Keratinocyte (primary cell): ENCODE measurements at places on chromosomes 11 and 22.

GRCh38 chr11:45651841-45652749 lies 13.3 kb downstream of the CHST1 start:
- no peak for DNase-seq

GRCh38 chr11:15967966-15968365 lies 388.4 kb downstream of the SOX6 start:
- peak; percentile 28 for DNase-seq

GRCh38 chr11:108224366-108224765 lies 1.5 kb downstream of the ATM start:
- no peak for DNase-seq

DNA sequence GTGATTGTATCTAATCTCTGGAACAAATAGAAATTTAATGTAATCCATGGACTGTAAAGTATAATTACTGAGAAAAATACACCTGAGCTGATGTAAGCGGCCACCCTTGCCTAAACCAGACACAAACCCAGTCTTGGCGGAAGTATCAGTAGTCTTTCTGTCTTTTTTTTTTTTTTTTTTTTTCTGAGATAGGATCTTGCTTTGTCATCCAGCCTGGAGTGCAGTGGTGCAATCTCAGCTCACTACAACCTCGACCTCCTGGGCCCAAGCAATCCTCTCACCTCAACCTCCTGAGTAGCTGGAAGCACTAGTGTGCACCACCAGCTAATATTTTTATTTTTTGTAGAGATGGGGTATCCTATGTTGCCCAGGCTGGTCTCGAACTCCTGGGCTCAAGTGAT lies 5.5 kb upstream of the CXCR5 start:
- no peak for DNase-seq

DNA sequence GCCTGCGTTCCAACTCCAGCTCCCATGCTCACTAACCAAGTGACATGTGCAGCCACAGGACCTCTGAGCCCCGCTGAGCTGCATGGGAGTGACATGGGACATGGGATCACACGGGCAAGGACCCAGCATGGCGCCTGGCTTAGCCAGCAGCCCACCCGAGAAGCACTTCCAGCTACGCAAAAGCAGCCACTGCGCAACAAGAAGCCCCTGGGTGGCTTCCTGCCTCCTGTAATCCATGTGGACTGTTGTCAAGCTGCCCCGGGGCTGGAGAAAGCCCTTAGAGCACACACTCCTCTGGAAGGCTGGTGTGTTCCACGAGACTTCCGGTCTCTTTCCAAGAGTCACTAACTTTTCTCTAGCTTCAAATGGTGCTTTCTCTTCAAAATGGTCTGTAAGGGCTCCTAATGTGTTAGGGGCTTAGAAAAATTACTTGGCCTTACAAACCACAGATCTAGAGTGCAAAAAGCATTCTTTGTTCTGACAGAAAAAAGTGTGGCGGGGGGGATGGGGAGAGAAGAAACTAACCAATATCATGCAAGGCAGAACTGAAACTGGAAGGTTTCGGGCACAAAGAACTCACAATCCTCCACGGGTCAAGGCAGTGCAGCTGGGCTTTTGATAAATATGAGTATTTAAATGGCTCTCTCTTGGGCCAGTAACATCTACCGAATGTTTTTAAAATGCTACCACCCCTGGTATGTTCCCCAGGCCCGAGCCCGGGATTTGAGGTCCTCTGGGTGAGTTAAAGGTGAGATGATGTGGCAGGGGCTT lies 5.5 kb downstream of the C11orf24 start:
- DNase-seq, result no peak

GRCh38 chr11:25775603-25776002 lies 556.3 kb upstream of the ANO3 start:
- no peak for DNase-seq

DNA sequence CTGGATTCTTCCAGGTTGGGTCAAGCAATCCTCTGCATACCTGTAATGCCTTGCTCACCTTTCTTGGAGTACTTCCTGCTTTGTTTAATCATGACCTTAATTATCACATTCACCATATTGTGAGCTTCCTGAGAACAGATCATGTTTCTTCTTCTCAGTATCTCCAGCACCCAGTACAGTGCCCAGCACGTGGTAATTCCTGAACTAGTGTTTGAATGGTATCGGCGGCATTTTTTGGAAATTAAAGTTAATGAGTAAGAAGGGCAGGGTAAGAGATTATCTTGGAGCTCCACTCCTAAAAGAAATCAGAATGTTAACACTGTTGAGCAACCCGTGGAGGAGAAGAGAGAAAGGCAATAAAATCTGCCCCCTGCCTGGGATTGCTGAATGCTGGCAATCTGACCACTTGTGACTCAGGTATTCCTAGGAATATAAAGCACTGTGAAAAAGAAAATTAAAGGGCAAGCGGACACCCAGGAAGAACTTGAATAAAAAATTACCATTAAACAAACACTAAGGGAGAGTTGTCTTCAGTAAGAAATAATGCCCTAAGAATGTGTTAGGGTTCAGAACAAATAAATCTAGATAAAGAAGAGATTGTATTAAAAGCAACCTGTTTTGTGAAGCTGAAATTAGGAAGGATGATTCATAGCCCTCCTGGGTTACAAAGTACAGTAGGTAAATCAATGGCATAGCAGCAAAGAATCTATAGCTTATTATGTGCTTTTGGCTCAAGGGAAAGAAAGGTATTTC lies 92.9 kb downstream of the PDHX start:
- peak; percentile 86 for DNase-seq

DNA sequence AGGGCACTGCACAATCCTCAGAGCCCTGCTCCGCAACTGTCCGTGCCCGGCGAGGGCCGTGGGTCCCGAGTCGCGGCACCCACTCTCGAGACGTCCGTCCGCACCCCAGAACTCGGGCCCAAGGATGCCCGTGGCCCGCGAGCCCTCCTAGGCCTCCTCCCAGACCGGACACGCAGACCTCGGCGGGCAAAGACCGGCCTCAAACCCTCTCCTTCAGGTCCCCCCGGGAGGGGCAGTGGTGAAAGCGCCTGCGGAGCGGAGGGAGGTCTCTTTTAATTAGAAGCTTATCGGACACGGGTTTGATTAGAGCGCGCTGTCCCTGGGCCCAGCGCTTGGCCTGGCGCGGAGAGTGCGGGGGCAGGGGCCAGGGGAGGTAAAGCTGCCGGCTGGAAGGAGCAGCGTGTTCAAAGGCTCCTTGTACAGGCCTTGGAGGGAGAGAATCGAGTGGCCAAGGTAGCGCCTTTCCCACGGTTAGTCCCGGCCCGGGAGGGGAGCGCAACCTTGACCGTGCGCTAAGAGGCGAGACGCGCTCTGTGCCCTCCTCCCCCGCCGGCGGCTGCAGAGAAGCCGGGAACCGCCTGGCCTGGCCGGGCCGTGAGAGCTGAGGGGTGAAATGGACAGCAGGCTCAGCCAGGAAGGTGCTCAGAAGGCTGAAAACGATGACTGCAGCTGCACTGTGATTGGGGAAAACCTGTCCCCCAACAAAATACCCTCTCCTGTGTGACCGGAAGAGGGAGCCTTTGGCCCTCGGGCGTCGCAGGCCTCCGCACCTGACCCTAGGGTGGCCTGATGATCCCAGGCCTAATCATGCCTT lies 4.6 kb downstream of the WT1 start:
- no peak for DNase-seq

GRCh38 chr22:40212121-40212520 lies 34.4 kb downstream of the TNRC6B start:
- no peak for DNase-seq

DNA sequence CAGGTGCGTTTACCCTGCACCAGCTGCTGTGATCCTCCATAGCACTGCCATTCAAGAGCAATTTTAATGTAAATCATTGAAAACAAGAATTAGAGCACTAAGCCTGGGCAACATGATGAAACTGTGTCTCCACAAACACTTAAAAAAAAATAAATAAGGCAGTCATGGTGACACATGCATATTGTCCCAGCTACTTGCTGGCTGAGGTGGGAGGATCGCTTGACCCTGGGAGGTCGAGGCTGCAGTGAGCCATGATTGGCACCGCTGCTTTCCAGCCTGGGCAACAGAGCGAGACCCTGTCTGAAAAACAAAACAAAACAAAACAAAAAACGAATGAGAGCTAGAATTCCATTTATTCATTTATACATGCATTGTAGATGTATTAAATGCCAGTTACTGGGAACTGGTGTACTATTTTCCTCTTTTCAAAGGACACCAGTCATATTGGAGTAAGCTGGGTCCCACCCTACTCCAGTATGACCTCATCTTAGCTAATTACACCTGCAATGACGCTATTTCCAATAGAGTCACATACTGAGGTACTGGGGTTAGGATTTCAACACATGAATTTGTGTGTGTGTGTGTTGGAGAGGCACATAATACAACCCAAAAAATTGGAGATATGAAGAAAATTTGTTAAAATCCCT lies 101.9 kb downstream of the MICAL2 start:
- DNase-seq, result no peak

DNA sequence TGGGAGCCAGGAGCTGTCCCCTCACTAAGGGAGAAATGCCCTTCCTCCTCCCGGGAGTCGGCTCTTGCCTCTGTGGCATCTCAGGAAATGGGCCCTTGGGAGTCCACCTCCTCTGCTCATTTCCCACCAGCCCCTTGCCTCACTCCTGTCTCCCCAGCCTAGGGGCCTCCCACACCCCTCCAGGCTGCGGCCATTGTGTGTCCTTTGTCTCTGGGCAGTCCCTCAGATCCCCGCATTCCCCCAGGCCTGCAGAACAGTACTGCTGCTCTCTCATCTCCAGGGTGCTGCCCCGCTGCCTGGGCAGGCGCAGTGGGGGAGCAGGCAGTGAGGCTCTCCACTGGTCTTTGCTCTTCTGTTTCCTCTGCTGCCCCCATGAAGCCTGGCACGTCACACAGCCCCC lies 25.0 kb downstream of the ADA2 start:
- no peak for DNase-seq

DNA sequence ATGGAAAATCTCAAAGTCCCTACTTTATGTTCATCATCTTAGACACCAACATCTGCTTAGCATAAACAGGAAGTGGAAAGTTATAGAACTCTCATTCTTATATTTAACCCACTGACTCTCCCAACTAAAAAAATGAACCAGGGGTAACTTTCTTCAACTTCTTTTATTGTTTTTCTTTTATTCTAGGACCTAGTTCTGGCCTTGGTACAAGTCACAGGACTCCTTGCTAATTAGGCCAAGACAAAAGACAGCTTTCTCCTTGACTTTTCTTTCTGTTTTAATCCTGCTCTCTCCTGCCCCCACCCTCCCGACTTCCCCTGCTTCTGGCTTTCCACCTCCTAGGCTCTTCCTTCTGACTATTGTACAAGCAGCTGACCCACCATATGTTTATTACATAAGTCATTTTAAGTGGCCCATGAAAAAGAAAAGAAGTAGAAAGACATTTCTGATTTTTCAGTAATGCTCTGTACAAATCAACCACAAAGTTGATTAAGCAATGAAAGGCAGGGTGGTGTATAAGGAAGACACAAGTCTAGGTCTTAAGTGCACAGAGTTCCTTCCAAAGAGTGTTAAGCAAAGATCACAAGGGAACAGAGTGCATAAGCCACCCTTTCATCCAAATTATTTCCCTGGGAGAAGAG lies 18.3 kb downstream of the JAML start:
- no peak for DNase-seq

GRCh38 chr11:78767027-78767932 lies 192.6 kb upstream of the NARS2 start:
- DNase-seq, result no peak

DNA sequence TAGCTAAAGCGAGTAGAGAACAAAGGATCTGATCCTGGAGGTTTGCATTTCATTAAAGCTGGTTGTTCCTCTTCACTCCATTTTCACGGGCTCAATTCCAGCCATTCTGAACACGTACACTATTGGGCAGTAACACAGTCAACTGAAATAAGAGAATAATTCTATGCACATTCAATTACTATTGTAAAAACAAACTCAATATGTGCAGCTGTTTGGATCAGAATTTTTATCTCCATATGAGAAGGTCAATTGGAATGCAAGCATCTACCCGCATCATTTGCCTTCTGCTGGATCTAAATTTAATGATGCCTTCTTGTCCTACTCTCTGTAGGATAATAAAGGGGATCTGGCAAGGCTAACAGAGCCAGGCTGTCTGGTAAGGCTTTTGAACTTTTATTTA lies 562.8 kb upstream of the CCDC179 start:
- DNase-seq, result no peak

DNA sequence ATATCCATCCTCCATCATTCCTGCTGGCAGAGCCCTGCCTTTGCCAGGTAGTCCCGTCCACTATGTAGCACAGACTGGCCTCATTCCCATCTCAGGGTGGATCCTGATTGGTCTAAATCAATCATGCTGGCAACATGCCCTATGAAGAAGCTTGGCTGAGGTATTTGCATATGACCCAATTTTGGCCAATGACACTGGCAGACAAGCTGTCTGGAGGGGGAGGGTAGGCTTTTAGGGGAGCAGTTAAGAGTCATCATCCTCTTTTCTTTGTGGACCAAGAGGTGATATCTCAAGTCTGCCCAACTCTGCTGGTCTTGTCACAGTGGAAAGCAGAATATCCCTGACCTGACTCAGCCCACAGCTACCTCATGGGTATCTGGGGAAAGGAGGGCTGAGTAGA lies 5.1 kb downstream of the CCDC89 start:
- DNase-seq, result no peak

- no peak for DNase-seq
Measured at GRCh38 chr11:102458548-102458947, 6.0 kb upstream of the TMEM123 start.

- DNase-seq, result no peak
Measured at GRCh38 chr11:100769165-100769564, 82.1 kb downstream of the ARHGAP42 start.

GRCh38 chr22:44133161-44133560 lies 47.6 kb upstream of the PARVG start:
- no peak for DNase-seq

- no peak for DNase-seq
Measured at GRCh38 chr11:96125400-96125799, 201.5 kb upstream of the MTMR2 start.

- no peak for DNase-seq
Measured at GRCh38 chr11:20042045-20042639, 118.1 kb downstream of the DBX1 start.

- no peak for DNase-seq
Measured at GRCh38 chr11:8693010-8693551, 10.5 kb downstream of the RPL27A start.

DNA sequence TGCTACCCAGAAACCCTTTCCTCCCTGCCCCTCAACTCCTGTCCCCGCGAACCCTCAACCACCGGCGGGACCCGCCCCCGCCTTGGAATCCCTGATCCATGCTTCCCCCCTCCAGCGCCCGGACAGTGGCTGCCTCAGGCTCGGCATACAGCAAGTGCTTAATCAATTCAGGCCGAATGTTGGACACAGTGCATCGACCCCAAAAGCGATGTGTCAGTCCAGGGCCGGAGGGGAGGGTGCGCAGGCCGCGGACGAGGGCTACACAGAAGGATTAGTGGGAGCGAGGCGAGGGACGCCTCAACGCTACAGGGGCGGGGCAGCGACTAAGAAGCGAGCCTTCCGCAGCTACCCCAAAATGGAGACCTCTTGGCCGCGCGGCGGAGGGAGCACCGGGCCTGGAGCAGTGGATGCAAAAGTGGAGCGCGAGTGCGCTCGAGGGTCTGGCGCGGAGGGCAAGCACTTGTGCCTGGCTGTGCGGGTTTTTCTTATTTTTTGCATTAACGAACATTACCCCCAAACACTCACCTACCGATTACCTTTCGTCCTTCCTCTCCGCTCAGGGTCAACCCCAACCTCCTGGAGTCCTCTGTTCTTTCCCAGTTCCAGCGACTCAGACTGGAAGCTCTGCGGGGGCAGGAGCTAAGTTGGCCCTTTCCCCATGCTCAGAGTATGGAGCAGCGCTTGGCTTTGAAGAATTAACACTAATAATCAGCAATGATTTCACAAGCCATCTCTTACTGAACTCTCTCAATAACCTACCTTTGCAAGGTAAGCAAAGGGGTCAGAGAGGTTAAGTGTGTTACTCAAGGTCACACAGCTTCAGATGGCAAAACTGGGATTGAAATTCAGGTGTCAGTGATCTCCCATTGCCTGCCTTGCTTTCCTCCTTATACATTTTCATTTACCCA lies 30.0 kb upstream of the WNT11 start:
- no peak for DNase-seq
